ENCODE measurements at places on chromosomes 16 and 17.

DNA sequence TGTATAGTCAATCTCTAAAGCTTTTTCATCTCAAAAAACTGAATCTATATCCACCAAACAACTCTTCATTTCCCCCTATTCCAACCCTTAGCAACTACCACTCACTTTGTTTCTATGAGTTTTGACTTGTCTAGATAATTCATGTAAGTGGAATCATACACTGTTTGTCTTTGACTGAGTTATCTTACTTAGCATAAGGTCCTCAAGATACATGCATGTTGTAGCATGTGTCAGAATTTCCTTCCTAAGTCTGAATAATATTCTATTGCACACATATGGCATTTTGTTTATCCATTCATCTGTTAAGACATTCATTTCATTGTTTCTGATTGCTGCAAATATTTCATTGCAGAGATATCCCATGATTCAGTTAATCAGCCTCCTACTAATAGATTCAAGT is 72.2 kb downstream of the SSH2 start:
- DNase-seq, result no peak

GRCh38 chr17:73520369-73520761 is 123.9 kb downstream of the SDK2 start:
- no peak for DNase-seq

GRCh38 chr16:81486540-81487061 is 42.0 kb downstream of the CMIP start:
- DNase-seq, result peak; percentile 56

DNA sequence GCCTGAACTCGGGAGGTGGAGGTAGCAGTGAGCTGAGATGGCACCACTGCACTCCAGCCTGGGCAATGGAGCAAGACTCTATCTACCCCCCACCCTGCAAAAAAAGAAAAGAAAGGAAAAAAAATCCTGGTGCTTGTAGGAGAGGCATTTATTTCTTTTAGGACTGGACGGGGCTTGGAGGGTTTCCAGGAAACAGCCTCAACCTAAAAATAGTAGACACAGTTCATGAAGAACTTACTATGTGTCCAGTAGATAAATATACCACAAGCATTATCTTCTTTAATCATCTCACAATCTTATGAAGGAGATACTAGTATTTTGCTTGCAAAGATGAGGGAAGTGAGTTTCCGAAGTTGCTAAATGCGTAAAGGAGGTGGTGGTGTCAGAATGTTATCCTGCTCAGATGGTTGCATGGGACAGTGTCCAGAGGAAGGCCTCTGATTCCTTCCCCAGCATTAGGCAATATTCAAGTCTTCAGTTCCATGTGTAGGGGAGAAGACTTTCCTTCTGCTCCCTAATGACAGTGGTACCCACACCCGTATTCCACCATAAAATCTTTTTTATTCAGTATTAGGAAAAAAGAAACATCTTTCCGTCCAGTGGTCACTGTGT is 263.2 kb downstream of the WWOX start:
- DNase-seq, result no peak

- DNase-seq, result no peak
These were observed 93.0 kb upstream of the RPL38 start for GRCh38 chr17:74110467-74110866.

DNA sequence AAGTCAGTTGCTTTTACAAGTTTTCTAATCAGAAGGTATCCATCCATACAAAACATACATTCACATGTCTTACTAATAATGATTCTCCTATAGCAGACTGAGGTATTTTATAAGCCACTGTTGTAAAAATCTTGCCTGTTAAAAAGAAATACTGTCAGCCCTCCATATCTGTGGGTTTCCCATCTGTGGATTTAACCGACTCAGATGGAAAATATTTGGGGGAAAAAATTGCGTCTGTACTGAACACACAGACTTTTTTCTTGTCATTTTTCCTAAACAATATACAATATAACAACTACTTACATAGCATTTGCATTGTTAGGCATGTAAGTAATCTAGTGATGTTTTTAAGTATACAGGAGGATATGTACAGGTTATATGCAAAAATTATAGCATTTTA is 90.4 kb downstream of the PARN start:
- DNase-seq, result no peak

- DNase-seq, result no peak
These were observed 6.0 kb upstream of the CCL3 start for GRCh38 chr17:36095992-36096391.

GRCh38 chr16:31223044-31223443 is 6.1 kb upstream of the PYDC1 start:
- no peak for DNase-seq

- no peak for DNase-seq
These were observed 7.8 kb downstream of the OR3A2 start for GRCh38 chr17:3378321-3378720.

DNA sequence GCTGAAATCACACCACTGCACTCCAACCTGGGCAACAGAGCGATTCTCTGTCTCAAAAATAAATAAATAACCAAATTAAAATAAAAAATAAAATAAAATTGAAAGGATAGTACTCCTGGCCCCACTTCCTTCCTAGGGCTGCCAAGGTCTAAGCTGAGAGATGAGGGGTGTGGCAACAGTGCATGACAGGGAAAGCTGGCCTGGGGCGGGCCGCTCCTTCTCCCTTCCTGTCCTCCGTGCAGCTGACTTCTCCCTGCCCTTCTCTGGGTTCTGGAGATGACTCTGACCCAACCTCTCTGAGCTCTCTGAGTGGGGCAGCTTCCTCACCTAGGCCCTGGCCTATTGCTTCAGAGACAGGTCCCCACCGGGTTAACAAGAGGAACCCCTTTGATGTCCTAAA is 8.7 kb upstream of the SLC25A39 start:
- DNase-seq, result no peak

GRCh38 chr17:55612691-55613141 is 101.5 kb upstream of the SMIM36 start:
- no peak for DNase-seq

DNA sequence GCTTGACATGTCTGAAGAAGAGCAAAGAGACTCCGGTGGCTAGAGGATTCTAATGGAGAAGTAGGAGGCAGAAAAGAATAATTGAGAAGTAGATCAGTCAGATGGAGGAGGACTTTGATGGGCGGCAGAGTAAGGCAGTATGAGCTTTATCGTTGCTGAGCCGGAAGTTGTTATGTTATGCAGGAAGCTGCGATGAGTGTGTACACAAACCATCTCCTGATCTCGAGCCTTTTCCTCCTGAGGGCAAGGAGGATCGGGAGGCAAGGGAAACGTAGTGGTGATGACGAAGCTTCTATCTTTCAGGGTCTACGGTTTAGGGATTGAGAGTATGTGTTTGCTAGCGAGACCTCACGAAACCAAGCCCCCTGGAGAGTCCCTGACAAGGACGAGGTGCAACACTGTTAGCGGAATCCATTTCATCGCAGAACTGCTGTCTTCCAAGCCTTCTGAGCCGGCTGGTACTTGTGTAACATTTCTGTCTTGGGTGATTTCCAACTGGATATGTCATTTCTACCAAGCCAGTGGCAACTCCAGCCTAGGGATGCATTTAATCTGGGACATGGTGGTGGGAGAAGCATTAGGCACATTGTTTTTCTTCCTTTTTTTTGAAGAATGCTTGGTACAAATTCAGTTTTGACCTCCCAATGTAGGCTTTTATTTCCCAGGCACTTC is 45.5 kb downstream of the RBFOX1 start:
- DNase-seq, result no peak

DNA sequence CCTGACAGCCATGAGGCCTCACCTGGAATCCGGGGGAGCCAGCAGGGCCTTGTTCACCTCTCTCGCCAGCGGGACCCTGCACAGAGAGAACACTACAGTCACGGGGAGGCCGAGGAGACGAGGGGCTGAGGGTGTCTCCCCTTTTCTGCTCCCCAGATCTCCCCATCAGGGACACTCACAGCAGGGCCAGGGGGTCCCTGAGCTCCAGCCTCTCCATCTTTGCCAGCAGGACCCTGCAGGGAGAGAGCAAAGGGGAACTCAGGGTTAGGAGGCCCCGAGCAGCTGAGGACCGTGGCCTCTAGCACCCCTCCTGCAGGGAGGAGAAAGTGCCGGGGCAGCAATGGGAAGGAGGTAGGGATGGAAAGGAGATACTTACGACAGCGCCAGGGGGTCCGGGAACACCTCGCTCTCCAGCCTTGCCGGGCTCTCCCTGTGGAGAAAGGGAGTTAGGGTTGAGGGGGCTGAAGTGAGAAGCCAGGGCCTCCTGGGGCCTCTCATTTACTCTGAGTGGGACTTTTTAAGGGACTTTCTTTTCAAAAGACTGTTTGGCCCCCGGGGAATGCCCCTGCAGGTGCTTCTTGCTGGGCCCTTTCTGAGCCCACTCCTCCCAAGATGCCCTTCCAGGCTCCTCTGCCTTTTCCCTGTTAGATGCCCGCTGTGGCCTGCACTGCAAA is 8.7 kb downstream of the COL1A1 start:
- DNase-seq, result no peak

DNA sequence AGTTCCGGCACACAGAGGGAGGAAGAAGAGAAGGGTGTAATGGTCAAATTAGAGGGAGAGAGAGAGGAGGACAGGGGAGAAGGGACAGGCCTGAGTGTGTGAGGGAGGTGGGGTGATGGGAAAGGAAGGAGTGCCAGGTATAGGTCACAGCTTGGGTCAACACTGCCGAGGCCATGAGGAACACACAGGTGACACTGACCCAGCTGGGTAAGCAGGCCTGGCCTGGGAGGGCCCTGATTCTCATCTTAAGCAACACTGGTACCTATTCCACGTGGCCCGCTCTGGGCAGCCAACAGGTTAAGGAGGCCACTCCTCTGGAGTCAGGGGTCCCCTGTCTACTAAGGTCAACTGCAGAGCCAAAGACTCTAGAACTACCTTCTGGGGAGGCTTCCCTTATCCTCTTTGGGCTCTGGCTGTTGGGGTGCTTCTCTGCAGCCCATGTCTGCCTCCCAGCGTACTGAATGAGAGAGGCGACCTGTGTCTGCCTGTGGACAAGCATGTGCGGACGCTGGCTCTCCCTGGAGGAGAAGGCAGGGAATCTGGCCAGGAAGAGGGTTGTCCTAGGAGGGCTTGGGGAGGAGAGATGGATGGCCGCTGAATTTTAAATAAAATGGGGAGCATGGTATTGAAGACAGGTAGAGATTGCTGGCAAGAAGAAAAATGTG is 57.6 kb downstream of the RGS9 start:
- no peak for DNase-seq

GRCh38 chr17:45098869-45099616 is 33.3 kb downstream of the PLCD3 start:
- DNase-seq, result peak; percentile 87

GRCh38 chr16:75801307-75801706 is 75.0 kb upstream of the CPHXL start:
- no peak for DNase-seq

- no peak for DNase-seq
These were observed 48.0 kb upstream of the CDH5 start for GRCh38 chr16:66318505-66318904.

DNA sequence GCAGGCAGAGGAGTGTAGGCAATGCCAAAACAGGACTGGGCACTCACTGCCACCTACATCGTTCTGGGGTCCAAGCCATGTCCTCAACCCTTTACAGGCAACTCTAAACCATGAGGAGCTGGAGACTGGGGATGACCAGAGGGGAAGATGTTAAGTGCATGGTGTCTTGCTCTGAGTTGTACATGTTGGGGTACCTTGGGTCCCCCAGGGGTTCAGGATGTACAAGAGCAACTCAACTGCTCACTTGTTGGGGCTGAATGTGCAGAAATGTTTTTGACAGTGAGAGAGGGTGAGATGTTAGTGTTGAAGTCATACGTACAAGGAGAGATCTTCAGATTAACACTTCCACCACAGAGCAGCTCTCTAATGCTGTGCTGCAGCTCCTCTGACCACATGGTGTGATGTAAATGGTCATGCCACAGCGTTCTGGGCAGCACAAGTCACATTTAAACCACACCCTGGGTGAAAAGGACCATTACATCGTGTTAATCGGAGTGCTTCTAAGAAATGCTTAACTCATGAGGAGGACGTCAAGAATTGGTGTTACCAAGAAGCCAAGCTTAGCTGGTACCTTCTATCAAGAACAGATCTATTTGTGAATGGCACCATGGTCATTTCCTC is 2.4 kb downstream of the CCL18 start:
- DNase-seq, result no peak

DNA sequence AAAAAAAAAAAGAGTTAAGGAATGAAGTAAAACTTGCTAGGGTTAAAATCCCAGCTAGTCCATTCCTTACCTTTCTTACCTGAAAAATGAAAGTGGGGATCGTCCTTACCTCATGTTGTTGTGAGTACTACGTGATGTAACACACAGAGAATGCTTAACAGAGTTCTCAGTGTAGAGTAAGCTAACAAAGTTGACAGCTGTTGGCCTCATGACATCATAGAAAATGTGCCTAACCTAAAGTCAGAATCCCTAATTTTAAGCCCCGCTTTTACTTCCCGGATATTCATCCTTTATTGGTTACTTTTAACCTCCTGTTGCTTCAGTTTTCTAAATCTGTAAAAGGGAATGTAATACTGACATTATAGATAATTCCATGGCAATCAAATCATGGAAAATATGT is 505.8 kb upstream of the HSBP1 start:
- no peak for DNase-seq

DNA sequence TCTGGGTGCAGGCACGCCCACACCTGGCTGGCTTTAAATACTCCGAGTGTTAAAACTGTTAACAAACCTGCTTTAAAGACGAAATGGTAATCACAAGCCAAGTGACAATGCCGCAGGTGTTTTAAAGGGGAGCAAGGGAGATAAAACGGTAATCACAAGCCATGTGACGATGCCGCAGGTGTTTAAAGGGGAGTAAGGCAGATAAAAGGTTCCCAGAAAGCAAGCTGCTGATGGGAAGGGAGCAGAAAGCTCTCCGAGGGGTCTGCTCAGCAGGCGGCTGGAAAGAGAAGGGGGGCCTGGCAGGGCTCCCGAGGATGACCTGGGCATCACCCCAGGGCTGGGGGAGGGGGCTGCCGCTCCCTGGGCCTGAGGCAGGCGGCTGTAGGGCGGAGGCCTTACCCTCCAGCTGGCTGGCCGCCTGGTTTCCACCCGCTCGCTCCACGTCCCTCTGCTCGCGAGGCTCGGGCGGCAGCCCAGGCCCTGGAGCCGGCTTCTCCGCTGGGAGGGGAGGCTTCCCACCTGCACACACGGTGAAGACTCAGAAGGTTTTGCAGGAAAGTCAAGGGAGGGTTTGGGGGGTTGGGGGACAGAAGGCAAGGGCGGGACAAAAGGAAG is 12.1 kb downstream of the NDUFAF8 start:
- no peak for DNase-seq

- no peak for DNase-seq
These were observed 68.7 kb upstream of the MYOCD start for GRCh38 chr17:12596961-12597360.

GRCh38 chr17:45984368-45984767 is 14.7 kb upstream of the STH start:
- DNase-seq, result no peak

GRCh38 chr17:10144982-10145381 is 53.4 kb downstream of the GAS7 start:
- DNase-seq, result no peak

All from lower leg skin (tissue), 4 donors.